ENCODE measurements at places on chromosomes 16 and 17. TPM values are rescaled to one million over a fixed set of nuclear protein-coding genes. Genes with fewer than 3 reads are reported as not detected.

Gene CCNF
- total RNA-seq = 13.7 TPM

Gene KRTAP4-5
- total RNA-seq = not detected

Gene ADAP2
- total RNA-seq = 3.0 TPM

Gene NSF
- 64.9 TPM for total RNA-seq

Gene TSPOAP1
- total RNA-seq = 4.0 TPM

Gene CRHR1
- not detected for total RNA-seq

Gene REXO5
- 7.2 TPM for total RNA-seq

Gene CAMTA2
- 4.6 TPM for total RNA-seq

Gene CDRT15
- not detected for total RNA-seq

Gene TBC1D3E
- total RNA-seq = not detected

Gene LITAFD
- not detected for total RNA-seq

Measured in uterine smooth muscle cell (primary cell).